ENCODE measurements at places on chromosomes 4 and X. TPM values are rescaled to one million over a fixed set of nuclear protein-coding genes. Genes with fewer than 3 reads are reported as not detected.

DNA sequence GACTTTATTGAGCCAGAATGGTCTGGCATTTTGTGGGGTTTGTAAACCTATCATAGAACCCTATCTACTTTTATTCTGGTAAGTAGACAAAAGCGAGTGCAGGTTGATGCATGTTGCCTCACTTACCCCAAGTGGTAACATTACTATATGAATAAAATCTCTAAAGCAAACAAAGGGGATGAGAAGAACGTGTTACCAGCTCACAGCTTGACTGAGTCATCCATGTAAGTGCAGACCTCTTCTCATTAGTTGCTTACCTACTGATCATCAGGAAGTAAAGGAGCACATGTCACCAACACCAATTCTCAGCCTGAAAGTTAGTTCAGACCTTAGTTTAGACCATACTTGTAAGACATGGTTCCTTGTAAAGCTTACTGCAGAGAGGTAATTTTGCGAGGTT is 1328.3 kb downstream of the C4orf33 start:
- DNase-seq: no peak

GRCh38 chrX:47191806-47192401 is 1.7 kb upstream of the UBA1 start:
- DNase-seq: no peak

DNA sequence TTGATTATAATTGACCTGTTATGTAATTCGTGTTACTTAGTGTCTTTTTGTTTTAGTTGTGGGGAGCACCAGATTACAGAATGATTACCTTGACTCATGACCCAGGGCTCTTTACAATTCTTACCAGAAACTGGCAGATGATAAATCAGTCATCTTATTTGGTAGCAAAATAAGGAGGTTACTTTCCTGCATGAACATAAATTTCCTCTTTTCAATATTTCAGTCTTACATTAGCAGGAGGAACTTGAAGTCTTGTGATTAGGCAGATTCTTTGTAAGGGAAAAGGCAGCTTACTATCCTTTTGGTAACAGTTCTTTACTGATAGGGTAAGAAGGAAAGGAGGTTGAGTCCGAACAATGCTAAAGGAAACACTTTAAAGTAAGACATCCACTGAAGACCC is 26.0 kb upstream of the SLC25A5 start:
- DNase-seq: no peak

DNA sequence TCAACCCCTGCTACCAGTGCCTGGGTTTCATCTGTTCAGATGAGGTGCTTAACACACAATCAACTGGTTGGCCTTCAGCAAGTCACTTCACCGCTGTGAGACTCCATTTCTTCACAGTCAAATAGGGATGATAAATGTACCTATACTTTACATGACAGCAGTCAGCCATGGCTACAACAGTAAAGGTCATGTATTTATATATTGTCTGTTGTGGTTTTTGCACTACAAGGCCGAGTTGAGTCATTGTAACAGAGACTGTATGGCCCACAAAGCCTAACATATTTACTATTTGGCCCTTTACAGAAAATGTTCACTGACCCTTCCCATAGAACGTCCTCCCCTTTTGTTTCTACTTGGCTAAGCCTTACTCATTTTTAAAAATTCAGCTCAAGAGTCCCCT is 404.6 kb upstream of the F9 start:
- no peak for DNase-seq

DNA sequence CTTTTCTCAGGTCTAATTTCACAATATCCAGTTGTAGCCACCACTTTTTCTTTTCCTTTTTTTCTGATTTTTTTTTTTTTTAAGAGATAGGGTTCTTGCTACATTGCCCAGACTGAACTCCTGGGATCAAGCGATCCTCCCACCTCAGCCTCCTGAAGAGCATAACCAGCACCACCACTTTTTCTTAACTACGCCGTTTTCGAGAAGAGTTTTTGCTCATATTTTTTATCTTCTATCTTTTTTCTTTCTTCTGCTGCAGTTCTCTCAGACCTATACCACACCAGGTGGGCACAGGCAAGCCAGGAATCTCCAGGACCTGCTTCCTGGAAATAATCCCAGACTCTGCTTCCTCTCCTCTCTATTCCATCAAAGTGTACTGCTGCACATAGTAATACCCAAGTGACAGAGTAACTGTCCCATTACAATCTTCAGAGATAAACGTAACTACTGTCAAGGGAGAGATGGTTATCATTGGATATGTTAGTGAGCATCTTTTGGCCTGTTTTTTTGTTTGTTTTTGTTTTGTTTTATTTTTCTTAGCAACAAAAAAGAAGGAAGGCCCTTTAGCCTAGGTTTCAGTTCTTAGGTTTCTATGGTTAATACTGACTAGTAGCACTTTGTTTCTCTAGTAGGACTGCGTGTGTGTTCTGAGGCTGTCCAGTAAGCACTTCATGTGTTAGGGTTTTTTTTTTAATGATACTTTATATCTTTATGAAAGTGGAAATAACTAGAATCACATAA is 59.2 kb upstream of the TXK start:
- no peak for DNase-seq

GRCh38 chr4:7831330-7831729 is 108.3 kb downstream of the AFAP1 start:
- DNase-seq: no peak

CCNA2 gene
- 0.94 TPM for polyA plus RNA-seq

USP51 gene
- polyA plus RNA-seq: 1.7 TPM

CYSLTR1 gene
- polyA plus RNA-seq: 1.7 TPM

NXF2 gene
- not detected for polyA plus RNA-seq

MAGEA10 gene
- not detected for polyA plus RNA-seq

ETNPPL gene
- polyA plus RNA-seq: 0.10 TPM

Measured in urinary bladder (tissue), 4 donors.